CD4-positive, alpha-beta T cell treated with Interleukin-21 for 1 hour (primary cell): ENCODE measurements at places on chromosomes 3 and 15.

DNA sequence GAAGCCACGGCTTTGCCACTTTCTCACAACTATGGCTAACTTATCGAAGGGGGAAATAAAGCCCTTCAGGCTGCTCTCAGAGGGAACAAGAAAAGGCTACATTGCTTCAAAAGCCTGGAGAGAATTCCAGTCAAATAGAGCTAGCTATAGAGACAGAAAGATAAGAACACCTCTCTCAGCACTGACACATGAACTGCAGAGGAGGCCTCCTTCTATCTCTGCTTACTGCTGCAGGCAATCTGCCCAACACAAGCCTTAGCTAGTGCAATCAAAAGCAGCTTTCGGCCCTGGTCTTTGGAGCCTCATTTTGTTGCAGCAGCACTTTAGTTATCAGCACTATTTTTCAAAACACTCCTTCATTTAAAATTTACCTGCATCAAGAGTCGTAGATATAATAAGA, 118.4 kb upstream of the ROBO1 start:
- no peak for DNase-seq

DNA sequence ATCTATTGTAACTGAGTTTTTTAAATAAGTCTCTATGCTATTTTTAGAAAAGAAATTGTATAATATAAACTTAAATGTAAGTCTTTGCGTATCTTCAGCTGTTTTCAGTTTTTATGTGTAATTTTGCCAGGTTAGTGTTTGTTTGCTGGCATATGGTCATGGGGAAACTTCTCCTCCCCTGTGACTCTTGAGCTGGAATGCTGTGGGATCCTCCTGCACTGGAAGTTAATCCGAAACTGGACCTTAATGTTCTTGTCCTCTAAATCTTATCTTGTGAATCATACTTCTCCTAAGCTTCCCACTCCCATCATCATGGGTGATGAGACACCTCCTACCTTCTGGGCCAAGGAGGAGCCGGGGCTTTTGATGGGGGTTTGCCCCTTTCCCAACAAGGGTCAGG, 52.4 kb upstream of the CHST2 start:
- DNase-seq = no peak

DNA sequence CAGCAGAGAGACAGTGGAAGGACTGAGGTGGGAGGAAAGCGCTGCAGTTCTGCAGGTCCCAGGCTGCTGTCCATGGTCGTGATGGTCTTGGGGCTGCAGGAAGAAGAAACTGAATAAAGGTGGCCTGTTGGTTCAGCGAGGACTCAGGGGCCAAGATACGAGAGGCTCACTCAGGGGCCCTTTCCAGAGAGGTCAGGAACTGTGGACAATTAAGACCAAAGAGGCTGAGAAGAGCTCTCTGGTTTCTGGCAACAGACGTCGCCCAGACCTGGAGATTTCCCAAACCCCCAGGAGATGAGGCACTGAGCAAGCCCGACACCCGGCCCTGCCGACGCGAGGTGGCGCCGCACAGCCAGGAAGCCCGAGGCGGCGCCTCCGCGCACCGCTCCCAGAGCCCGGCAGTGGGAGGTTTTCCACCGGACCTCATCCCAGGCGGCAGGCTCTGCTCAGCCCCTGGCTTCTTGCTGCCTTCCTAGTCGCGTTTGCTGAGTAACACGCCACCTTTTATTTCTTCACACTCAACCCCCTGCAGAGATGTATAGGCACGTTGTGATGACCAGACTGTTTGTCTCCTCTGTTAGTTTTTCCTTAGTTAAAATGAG, 56.4 kb upstream of the ARRDC4 start:
- DNase-seq = no peak

GRCh38 chr3:39752019-39752637, 57.3 kb upstream of the MYRIP start:
- no peak for DNase-seq

DNA sequence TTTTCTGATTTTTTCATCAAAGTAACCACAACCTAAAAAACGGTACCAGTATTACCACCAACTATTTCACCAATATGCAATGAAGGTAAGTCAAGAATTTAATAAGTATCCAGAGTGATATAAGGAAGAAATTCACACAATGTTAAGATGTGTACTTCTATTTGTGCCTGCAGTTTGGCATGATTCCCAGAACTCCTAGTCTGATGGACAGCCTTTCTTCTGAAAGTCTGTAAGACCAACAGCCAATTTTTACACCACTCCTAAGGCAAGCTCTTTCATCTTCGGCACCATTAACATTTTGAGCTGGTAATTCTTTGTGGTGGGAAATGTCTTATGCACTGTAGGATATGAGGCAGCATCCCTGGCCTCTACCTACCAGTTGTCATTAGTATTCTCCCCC, 108.3 kb downstream of the VPS13C start:
- no peak for DNase-seq

DNA sequence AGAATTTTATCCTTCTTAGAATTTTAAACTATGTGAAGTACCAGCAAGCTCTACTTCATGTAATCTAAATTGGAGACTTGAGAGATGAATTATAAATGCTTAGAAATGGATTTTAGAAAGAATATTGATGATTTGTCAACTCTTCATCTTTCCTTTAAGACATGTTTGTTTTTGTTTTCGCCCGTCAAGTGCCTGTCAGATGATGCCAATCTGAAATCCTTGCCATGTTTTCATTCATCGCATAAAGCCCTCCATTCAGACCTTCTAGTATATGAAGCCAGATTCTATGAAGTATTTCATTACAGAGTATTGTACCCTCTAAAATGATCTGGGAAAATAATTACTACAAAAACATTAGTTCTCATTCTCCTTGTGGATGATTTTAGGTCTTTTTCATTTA, 223.2 kb upstream of the SOX2 start:
- no peak for DNase-seq

DNA sequence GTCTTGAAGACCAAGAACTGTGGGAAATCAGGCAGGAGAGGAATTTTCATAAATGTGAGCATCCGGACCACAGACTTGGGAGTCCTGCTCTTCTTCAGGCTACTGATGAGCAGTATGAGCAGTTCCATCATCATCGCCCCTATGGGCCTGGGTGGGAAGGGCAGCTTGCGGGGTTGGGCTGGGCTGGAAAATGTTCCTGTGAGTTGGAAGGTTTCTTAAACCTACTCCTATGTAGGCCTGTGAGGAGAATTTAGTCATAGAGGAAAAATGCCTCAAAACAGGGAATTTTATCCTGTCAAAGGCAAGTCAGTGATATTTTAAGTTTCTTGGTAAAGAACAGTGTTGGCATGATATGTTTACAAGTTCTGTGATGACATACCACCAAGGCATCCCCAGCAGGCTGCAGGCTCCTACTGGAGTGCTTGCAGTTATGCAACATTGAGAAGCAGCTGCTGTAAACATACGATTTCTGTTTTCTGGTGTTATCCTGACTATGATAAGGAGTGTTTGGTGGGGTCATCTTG, 10.3 kb downstream of the MASP1 start:
- no peak for DNase-seq

DNA sequence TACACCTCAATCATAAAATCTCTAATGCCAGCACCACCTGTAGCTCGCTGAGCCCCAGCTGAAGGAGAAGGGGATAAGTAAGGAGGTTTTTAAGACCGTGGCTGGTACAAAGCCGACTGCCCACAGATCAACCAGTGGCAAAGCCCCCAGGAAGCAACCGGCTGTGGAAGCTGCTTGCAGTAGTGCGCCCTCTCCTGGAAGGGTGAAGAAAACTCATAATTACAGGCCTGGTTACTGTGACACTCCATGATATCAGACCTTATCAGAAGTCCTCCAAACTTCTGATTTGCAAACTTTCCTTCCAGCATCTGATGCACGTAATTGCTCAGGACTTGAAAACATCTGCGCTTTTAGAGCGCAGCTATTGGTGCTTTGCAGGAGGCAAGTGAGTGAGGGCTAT, 63.1 kb upstream of the MCTP2 start:
- no peak for DNase-seq

- DNase-seq = no peak
Measured at GRCh38 chr3:86645756-86646155, 345.2 kb downstream of the VGLL3 start.

DNA sequence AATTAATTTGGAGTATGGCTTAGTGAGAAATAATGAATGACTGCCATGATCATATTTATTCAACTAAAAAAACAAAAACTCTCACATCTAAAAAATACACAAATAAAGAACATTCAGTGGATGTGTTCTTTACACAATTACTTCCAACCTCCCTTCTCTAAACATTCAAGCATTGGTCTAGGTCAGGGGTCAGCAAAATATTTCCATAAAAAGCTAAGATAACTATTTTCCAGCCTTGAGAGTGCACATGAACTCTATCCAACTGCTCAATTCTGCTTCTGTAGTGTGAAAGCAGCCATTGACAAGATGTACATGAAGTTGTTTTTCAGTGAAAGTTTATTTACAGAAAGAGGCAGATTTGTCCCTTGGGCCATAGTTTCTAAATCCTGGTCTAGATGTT, 406.3 kb downstream of the MAGI1 start:
- no peak for DNase-seq

DNA sequence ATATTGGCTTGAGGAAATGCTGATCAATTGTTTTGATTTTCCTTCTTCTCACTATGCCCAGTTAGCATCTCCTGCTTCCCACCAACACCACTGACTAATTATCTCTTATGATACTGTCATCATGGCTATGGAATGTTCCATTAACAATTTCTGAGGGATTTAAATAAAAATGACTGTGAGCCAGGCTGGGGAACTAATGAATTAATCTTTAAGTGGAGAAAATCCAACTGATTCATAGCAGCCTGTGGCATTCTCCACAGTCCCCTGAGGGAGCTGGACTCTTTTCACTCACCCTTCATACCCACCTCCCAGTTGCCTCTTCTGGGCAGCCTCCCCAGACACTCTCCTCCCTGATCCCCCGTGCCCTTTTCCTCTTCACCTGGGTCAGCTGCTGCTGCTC, 353.6 kb downstream of the CLSTN2 start:
- DNase-seq = no peak

GRCh38 chr3:169945313-169945712, 21.3 kb upstream of the SEC62 start:
- no peak for DNase-seq

DNA sequence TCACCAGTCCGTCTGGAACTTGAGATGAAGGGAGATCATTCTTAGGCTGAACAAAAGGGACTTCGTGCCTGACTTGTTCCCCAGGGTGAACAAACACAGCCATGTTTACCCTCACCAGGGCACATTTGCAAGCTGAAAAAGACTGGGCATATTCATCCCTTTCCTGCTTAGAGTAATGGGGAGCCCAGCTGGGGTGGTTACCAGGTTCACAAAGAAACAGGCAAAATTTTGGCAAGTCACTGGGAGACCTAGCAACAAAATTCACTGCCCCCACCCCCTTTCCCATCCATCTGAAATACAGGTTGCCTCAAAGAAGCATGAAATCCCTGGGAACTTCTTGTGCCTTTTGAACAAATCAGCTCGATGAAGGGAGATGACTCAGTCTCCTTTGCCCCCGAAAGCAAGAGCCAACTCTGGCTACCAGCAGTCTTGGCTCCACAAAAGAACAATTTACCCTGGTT, 775.0 kb downstream of the SQOR start:
- no peak for DNase-seq

- no peak for DNase-seq
Measured at GRCh38 chr15:50487287-50487686, 59.2 kb downstream of the USP50 start.

- DNase-seq = no peak
Measured at GRCh38 chr3:151795276-151795675, 18.6 kb upstream of the AADAC start.

- no peak for DNase-seq
Measured at GRCh38 chr3:15602146-15602536, 596 bp downstream of the BTD start.
